Foreskin keratinocyte (primary cell): ENCODE measurements at places on chromosomes 1 and 21. TPM values are rescaled to one million over a fixed set of nuclear protein-coding genes. Genes with fewer than 3 reads are reported as not detected.

The GJA4 gene
- 0.10 and 0.18 TPM in 2 replicates for polyA plus RNA-seq

The FBLIM1 gene
- polyA plus RNA-seq, result 99.3 and 122 TPM in 2 replicates

The GPR137B gene
- 6.0 and 7.0 TPM in 2 replicates for polyA plus RNA-seq

The CRYAA gene
- polyA plus RNA-seq, result not detected in 2 replicates

The CD34 gene
- polyA plus RNA-seq, result 0.07 and 0.09 TPM in 2 replicates

The CFAP126 gene
- polyA plus RNA-seq, result not detected in 2 replicates

The OR2L3 gene
- not detected in 2 replicates for polyA plus RNA-seq

The PMVK gene
- 50.9 and 55.2 TPM in 2 replicates for polyA plus RNA-seq

The S100A7 gene
- 0.59 TPM in 1 of 2 replicates, not detected in the other for polyA plus RNA-seq

DNA sequence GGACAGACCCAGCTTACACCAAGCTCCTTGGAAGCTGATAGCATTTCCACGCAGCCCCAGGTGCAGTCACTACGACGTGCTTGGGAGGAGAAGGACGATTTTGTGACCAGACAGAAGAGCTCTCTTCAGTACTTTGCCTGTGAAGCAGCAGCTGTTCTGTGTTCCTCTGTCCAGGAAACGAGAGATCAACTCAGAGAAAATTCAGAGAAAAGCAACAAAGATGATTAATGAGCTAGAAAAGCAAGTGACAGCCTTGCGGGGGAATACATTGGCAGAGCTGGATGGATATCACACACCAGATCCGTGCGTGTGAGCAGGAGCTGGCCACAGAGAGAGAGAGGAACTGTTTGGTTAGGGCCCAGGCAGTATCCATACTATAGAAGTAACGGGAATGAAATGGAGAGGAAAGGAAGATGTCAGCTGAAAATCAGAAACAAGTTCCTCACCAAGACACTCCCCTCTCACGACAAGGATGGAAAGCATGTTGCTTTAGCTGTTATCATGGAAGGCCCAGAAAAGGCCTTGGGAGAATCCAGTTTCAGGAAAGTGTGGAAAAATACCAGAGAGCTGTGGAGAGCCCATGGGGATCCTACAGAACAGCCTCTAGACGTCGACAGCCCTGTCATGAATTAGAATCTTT, 106.2 kb downstream of the TOMM20 start:
- no peak for DNase-seq

DNA sequence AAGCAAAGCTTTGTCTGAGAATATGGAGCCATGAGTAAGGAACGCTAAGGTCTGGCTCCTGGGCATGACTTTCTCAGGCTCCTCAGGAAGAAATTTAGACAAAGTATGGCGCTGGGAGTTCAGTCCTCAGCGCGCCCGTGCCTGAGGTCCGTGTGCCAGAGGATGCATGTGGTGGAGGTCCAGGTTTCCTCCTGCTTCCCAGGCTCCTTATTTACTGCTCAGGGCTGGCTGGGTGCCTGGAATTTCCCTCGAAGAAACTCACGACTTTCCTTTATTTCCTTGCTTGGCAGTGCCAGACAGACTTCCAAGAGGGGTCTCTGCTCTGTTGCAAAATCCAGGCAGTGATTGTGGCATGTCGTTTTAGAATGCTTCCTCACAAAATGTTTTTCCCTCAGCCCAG, 13.3 kb downstream of the GCSAML start:
- no peak for DNase-seq

DNA sequence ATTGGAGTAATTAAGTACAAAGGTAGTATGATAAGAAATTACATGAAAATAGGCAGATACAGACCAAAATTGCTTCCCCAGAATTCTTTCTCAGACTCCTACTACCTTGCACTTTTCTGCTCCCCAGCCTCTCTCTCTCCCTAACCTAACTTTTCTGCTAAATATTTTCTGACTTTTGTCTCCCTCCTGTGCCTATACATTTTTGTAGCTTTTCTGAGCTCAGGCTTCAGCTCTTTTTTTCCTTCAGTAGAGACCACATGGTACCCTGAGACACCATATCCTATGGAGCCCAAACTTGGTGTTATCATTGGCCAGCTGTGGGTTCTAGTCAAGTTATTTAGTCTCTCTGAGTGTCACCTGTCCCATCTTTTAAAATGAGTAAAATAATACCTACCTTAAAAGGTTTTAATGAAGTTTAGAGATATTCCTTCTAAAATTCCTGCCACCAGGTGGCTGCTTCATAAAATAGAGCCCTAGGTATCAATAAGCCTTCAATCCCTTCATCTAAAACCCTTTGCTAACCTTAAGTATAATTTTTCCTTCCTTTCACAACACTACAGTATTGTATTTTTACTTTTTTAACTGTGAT, 237.6 kb upstream of the DUSP10 start:
- DNase-seq, result no peak

GRCh38 chr1:6976044-6976375, 190.8 kb downstream of the CAMTA1 start:
- DNase-seq, result no peak

DNA sequence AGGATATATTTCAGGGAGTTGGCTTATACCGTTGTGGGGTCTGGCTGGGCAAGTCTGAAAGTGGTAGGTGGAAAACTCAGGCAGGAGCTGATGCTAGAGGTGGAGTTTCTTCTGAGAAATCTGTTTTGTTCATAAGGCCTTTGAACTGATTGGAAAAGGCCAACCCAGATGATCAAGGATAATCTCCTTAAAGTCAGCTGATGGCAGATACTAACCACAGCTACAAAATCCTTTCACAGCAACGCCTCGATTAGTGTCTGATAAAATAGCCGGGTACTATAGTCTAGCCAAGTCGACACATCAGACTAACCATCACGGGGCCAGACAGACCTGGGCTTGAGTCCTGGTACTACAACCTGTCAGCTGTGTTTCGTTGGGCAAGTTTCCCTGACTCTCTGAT, 21.4 kb downstream of the OPRD1 start:
- DNase-seq, result no peak

- no peak for DNase-seq
Observed at GRCh38 chr1:94183197-94183815, 54.1 kb downstream of the ARHGAP29 start.

DNA sequence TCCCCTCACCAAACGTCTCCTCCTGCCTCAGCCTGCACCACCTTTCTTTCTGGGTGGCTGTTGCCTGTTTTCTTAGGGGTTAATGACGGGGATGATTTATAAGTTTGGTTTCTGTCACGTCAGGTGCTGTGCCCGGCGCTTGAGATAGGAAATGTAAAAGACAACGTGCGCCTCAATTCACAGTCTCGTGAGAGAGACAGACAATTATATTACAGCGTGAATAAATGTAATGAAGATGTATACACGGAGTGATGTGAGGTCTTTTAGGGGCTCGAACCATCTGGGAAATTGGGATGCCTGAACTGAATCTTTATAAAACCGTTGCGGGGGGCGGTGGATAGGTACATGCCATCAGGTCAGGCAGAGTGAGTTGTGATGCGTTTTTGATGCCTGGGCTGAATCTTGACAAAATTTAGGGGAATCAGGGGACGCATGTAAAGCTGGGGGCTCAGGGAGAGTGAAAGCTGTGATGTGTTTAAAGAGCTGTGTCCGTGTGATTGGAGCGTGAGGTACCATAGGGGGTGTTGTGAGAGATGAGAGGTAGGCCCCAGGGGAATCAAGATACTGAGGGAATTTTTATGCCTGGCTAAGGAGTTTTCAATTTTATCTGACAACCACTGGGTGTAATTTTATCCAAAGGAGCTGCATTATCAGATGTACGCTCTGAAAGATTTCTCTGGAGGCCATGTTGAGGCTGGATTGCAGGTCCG, 831 bp downstream of the TIPRL start:
- peak; percentile 28 for DNase-seq

GRCh38 chr1:49106445-49106844, 329.8 kb upstream of the BEND5 start:
- DNase-seq, result peak; percentile 4

GRCh38 chr1:119266386-119266785, 102.2 kb upstream of the HAO2 start:
- DNase-seq, result no peak

DNA sequence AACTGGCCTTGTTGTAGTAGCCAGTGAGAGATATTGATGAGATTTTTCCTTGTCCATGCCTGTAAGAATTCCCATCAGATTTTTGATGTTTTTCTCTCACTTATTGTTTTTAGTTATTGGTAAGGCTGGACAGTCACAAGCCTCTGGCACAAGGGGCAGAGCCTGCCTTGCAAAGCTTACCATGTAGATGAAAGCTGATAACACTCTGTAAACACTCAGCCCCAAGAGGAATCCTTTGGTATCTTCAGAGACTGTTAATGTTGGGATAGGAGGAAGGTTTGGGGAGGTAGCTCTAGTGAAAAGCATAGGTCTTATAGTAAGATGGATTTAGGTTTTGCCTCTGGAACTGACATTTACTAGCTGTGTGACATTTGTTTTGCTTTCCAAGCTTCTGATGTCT, 37.7 kb downstream of the MARK1 start:
- no peak for DNase-seq

- no peak for DNase-seq
Observed at GRCh38 chr1:219173434-219173757, 282 bp upstream of the LYPLAL1 start.

- DNase-seq, result no peak
Observed at GRCh38 chr1:146016891-146017290, 4.6 kb downstream of the HJV start.

- DNase-seq, result no peak
Observed at GRCh38 chr21:31804008-31804394, 68.8 kb upstream of the HUNK start.

DNA sequence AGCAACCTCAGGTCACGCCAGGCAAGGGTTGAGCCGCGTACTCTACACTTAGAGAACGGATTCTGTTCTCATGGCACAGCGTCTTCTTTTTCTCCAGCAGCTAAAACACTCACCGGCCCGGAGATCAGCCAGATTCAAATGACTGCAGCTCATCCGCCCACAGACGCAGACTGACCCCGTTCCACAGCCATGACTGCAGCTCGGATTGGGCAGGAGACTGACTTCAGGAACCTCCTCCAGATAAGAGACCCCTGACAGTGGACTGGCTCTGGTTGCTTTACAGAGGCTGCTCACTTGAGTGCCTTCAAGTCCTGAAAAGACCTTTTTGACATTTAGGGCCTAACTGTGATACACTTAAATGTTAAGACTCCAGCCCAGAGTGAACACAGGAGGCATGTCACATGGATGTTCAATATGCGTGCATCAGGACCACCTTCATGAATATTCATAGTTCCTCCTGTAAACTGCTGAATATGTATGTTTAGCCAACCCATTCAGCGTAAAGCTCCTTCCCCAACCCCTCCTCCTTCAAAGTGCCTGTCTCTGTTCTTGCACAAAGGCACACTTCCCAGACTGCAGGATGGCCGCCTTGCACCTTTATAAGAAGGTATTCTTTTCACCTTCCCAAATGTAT, 42.6 kb downstream of the BACE2 start:
- DNase-seq, result no peak

DNA sequence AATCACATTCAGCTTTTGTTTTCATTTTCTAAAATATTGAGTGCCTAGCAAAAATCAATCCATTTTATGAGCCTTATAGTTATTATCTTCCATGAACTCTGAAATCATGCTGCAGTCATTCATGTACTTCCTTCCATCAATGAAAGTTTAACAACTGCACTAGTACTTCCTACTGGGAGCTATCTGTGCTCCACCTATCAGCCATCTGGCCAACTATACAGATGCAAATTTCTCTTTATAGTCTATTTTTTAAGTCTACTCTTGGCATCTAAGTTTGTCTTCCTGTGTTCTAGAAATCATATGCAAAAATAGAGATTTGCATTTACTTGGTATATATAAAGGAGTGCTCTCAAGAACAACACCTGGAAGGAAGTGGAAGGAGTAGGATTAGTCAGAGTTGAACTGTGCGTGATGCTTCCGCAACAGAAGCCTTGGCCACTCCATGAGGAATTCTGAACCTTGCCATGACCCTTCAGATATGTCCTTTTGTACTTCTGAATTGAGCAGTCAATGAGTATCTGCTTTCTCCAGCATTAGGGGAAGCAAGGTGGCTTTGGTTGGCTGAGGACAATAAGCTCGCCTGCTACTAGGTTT, 403.2 kb upstream of the ADAMTS5 start:
- DNase-seq, result no peak

DNA sequence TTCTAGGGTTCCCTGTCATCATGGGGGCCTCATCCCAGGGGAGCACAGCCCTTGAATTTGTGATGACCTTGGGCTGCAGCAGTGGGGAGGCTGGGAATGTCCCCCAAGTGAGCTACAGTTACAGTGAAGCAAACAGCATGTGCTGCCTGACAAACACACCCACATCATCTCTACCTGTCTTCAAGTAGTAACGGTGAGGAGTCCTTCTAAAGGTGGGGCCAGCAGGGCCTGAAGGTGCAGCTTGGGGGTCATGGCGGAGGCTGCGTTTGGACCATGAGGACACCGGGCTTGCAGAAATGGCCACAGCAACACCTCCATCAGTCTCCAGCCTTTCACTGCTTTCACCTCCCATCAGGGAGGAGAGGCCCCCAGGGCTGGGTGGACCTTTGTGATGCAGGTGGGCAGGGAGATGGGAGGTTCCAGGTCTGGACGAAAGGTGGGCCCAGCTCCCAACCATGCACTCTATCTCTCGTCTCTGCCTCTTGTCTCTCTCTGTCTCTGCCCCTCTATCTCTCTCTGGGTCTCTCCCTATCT, 55.7 kb downstream of the WNT9A start:
- DNase-seq, result no peak

- DNase-seq, result no peak
Observed at GRCh38 chr1:14494911-14495310, 103.6 kb upstream of the KAZN start.

- DNase-seq, result peak; percentile 70
Observed at GRCh38 chr1:155167166-155168104, 5.7 kb downstream of the KRTCAP2 start.

DNA sequence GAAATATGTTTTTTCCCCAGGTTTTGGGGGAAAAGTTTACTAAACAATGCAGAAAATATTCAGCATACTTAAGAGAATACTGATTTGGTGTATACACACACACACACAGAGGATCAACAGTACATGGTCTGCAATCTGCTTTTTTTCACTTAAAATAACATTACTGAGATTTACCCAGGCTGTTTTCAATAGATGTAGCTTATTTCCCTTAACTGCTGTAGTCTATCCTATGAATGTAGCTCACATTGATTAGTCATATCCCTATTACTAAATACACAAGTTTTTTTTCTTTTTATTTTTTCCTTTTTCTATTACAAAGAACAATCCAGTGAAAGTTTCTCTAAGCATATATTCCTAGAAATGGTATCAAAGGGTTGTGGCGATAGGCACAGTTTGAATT, 266.7 kb upstream of the GREM2 start:
- DNase-seq, result no peak
